SK-N-SH treated with all-trans-retinoic acid at 6 μM for 48 hours (cell line): ENCODE measurements at places on chromosomes 3 and 15.
A peak's percentile ranks its signal among the peaks of the same experiment; 100 is the strongest.

GRCh38 chr3:60096403-60096802 is 1046.6 kb upstream of the CFAP20DC start:
- ATAC-seq: no peak

DNA sequence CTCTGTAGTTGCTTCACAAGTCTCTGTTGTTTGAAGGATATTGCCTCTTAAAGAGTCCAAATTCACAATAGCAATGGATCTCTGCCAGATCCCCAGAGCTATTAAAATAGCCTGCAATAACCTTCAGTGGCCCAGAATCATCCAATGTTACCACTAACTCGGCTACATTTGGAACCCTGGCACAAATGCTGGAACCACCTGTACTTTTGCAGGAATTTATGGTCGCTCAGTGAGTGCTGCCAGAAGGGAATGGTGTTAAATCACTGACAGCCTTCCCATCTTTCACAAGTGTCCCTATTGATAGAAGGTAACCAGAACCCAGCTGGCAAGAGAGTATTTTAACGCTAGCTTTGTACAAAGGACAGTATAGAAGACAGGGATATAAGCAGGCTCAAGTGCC is 298.8 kb upstream of the PLSCR5 start:
- no peak for ATAC-seq

- no peak for ATAC-seq
Measured at GRCh38 chr3:177426106-177426877, 229.0 kb upstream of the TBL1XR1 start.

DNA sequence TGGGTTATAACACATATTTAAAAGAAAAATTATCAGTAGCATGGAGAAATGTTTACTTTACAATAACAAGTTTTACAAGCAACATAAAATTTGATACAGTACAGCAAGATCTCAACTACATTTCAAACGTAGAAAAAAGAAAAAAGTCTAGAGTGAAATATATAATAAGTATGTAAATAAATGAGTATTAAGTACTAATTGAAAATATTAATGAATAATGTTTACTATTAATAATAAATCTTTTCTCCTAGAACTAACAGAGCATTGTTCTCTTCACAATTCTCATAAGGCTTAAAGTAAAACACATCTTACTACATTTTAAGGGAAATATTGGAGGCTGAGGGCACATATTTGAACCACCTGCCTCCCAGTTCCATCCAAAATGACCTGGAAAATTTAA is 72.1 kb downstream of the TMEM212 start:
- ATAC-seq: no peak

GRCh38 chr3:46979958-46980497 is 562 bp downstream of the NBEAL2 start:
- no peak for ATAC-seq

DNA sequence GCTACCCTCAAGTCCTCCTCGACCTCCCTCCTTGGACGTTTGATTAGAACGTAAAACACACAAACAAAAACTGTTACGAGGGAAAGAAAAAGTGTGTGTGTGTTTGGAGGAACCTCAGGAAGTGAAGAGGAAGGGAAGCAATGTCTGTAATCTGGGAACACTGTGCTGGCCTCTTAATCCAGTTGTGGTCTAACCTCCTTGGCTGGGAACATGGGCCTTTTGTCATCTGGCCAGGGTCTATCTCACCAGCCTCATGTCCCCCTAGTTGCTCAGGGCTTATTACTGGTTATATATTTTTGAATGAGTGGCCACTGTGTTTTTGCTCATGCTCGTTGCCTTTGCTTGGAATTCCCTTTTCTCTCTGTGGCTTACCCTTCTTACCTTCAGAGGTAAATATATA is 89.0 kb upstream of the RASGRF1 start:
- ATAC-seq: no peak

- peak; percentile 87 for ATAC-seq
Measured at GRCh38 chr15:52093539-52094510, 18.8 kb downstream of the BCL2L10 start.

DNA sequence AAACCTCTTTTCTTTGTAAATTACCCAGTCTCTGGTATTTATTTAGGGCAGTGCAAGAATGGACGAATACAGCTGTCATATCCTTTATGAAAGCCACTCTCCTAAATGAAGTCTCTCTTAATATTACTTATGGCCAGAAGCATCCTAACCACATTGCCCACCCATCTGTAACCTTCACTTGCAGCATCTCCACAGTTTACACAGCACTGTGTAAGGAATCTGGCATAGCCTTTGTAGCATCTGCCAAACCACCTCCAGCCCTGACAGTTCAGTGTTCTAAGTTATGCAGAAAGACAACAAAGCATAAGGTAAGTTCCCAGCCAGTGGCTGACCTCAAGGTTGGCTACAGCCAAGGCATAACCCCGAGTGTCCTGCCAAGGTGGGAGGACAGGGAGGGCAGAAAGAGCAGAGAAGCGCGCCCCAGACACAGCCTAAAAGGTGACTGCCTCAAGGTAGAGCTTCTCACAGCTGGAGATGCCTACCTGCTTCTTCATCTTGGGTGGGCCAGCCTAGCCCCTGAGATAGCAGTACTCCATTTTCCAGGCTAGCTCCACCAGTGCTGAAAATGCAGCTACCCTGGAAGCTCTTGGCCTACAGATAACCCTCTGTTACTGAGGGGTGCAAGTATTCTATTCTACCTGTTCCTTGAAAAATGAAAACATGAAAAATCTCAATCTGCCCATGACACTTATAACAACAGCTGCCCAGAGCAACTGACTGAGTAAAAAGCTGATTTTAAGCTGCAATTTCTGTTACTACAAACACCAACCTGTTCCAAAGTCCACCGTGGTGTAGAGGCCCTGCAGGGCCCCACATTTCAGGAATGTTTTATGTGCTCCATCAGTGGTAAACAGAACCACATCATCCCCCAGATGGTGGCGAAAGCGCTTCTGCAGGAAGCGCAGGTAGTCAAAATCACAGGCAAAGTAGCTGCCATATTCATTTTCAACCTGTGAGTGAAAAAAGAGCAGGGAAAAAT is 39.3 kb downstream of the GLB1 start:
- no peak for ATAC-seq

- ATAC-seq: peak; percentile 49
Measured at GRCh38 chr15:67010898-67011616, 54.3 kb upstream of the SMAD3 start.

GRCh38 chr3:68936856-68937255 is 4.5 kb upstream of the TAFA4 start:
- no peak for ATAC-seq

DNA sequence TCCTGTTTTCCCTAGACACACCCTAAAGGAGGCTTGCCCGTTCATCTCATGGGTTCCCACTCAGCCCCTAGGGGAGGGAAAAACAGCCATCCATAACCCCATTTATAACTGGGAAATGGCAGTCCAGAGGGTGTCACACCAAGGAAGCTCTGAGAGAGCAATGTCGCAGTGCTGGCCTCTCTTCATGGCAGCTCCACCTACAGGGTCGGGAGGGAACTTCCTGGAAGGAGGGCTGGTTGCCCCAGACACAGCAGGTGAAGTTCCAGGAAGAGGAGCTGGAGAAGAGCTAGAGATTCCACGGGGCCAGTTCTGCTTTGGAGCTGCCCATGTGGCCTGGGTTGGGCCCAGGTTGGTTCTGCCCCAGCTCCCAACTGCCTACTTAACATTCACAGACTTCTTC is 22.3 kb upstream of the LINGO1 start:
- ATAC-seq: peak; percentile 55; the same call in 2 of the 3 replicates

DNA sequence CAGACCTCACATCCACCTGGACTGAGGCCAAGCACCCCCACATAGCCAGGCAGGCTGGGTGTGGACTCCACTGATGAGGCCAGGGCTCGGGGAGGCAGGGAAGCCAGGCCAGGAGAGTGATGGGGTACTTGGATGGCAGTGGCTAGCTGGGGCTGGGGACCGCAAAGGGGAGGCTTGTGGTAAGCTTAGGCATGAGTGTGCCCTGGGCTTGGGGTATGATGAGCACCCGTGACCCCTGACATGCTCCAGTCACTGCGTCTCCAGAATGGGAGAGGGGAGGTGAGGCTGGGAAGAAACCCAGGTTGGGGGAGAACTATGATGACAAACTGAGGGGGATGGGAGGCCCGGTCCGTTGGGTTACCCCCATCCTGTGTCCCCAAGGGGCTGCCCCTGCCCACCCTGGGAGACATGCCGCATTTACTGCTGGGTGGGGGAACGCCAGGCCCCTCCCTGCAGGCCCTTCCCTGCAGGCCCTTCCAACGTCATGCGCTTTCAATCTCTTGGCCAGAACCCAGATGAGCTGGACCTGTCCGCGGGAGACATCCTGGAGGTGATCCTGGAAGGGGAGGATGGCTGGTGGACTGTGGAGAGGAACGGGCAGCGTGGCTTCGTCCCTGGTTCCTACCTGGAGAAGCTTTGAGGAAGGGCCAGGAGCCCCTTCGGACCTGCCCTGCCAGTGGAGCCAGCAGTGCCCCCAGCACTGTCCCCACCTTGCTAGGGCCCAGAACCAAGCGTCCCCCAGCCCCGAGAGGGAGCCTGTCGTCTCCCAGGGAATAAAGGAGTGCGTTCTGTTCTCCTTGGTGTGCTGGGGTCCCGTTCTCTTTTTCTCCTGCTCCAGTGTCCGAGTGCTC is 34.1 kb downstream of the TSPAN3 start:
- no peak for ATAC-seq

- no peak for ATAC-seq
Measured at GRCh38 chr3:4198491-4198890, 104.7 kb upstream of the SETMAR start.

DNA sequence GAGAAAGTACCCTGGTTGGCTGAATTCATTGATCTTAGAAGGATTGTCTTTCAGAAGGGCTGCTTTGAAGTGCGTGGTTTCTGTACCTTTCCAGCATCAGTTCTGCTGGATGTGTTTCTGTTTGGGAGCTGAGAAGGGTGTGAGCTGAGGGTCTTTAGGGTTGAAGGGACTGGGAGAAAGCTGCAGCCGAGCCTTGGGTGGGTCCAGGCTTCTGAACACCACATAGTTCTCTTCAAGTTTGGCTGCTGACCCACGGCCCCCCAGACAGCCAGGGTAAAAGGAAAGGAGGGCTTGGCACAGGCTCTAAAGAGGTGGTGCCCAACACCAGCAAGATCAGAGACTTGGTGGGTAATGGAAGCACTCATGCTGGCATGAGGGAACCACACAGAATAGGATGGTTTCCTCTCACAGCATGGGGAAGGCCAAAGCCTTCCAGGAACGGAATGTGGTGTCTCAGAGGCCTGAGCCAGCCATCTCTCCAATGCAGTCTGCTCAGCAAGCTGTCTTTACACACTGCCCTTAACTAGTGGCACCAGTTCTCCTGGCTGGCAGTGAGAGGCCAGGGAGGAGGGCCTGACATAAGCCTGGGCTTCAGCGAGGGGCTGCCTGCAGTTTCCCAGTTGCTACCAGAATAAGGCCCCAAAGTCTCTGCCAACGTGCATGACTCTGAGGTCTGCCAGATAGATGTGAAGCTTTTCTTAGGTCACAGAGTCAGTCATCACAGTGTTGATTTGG is 239.0 kb upstream of the TRIM42 start:
- ATAC-seq: no peak

DNA sequence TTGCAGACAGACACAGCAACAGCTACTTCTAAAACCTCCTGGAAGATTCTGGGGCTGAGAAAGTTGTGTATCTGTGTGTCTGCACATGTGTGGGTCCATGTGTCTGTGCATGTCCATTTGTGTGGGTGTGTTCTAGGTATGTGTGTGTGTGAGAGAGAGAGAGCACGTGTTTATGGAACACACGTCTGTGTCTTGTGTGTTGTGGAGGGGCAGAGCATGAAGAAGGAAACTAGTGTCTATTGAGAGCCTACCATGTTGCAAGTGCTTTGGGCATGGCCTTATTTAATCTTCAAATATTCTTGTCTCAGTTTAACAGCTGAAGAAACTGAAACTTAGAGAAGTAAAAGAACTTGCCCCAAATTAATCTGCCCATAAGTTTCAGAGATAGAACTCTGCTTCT is 327.5 kb downstream of the UACA start:
- no peak for ATAC-seq

- no peak for ATAC-seq
Measured at GRCh38 chr15:25410649-25411048, 28.2 kb downstream of the UBE3A start.

DNA sequence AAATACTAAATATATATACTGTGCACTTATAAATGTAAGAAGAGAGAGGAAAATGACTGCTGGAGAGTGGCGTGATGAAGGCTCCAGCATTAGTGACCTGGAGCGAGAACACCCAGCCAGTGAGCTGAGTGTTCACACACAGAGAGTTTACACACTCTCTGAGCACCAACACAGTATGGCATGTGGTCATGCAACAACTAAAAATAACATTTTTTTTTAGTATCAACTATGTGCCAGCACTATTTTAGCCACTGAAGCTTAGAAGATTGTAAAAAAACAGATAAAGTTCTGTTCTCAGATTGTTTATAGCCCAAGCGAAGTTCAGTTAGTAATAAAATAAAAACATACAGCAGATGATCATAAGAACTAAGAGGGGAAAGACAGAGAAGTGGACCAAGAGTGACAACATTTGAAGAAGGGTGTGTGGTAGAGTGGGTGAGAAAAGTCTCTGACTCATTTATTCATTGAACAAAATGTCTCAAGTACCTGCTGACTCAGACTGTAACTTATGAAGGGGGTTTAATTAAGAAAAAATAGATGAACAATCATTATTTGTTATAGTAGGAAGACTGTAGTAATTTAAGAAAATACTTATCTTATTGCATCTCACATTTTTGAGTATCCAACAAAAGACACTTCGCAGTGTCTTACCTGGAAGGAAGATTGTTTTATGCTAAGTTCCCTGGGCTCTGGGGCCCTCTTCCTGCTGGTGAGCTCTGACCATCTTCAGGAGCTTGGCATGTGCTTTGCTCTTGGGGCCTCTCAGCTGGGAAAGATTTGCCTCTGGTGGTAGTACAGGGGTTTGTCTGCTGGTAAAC is 43.8 kb downstream of the GAP43 start:
- ATAC-seq: 0 out of 3 replicates have a peak, but pooled peaks have one; percentile 26

GRCh38 chr3:126412841-126413692 is 18.4 kb downstream of the CFAP100 start:
- no peak for ATAC-seq

DNA sequence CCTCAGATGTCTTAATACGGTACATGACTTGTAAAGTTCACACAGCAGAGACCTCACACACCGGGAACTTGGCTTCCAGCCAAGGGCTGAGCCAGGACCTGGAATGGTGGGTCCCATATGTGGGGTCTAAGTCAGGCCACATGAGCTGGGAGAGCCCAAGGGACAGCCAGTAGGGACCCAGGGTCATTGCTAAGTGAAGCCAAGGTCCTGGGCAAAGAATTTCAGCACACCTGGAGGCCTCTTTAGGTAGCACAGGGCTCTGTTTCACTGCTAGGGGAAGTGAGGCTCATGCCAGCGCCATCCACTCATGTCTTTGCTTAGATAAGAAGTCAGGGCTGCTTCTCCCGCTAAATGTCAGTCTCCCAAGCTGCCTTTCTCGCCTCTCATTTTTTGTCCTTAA is 116.6 kb upstream of the TLE3 start:
- ATAC-seq: 0 out of 3 replicates have a peak, but pooled peaks have one; percentile 30
